ENCODE measurements at places on chromosomes 7 and 10.

DNA sequence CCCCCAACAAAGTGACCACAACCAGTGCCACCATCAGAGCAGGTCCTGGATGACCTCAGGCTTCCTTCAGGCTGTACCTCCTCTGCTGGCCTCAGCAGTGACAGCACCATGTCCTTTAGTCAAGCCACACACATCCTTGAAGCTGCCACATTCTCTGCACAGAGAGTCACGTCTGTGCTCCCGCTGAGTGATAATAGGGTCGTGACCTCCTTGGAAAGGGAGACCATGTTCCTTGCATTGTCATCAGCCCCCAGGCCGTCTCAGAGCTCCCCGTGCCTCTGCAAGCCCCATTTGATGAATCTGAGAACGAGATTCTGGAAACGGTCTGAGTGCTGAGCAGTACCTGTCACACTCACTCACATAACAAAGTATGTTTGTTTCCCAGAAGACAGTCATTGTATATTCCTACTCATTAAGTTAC lies 106.5 kb upstream of the PRR15 start:
- DNase-seq = no peak

- no peak for DNase-seq
Observed at GRCh38 chr10:91096274-91096673, 124.2 kb upstream of the PCGF5 start.

- no peak for DNase-seq
Observed at GRCh38 chr10:74913377-74913979, 87.1 kb downstream of the KAT6B start.

GRCh38 chr10:97542169-97543024 lies 30.2 kb upstream of the ANKRD2 start:
- peak; percentile 17 for DNase-seq

DNA sequence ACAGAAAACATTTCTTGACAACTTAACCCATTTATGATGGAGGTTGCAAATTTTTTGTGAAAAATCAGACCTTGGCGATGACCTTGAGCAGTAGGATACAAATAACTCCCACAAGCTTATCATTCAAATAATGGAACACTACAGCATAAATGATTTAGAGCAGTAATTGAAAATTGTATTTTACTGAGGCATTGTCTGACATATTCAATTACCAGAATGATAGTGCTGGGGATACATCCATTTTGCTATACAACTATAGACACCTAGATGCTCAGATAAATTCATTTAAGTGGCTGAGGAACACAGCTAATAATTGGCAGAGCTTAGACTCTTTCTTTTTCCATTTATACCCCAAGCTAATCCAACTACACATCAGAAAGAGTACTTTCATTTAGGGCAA lies 18.9 kb downstream of the TWIST1 start:
- DNase-seq = no peak

DNA sequence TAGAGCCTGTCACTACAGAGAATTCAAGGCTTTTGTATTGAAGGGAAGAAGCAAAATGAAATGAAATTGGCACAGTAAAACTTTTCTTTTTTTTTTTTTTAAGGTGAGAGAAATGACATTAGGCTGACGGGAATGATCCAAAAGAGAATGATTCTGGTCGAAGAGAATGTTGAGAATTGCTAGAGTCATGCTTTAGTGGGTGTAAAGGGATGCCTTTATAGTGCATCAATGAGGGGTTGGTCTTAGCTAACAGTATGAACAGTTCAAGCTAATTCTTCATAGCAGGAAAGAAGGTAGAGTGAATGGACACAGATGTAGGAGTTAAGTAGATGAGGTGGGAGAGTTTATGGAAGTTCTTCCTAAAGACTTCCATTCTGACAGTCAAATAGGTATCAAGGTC lies 32.3 kb upstream of the LSM8 start:
- no peak for DNase-seq

DNA sequence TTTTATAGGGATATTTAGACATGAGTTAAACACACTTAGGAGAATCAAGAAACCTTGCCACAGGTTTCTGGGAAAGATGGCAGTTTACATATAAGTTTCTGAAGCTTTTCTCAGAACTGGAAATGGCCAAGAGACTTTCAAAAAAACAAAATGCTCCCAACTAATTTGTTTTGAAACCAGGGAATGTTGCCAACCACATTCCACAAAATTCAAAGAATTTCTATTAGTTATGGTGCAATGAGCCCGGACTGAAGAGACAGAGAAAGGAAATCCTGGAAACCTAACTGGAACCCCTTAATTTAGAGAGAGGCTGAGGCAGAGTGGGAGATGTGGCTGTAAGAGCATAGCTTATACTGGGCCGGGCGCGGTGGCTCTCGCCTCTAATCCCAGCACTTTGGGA lies 128.5 kb downstream of the PTEN start:
- DNase-seq = no peak

GRCh38 chr7:114155116-114156110 lies 236.6 kb upstream of the PPP1R3A start:
- DNase-seq = no peak

DNA sequence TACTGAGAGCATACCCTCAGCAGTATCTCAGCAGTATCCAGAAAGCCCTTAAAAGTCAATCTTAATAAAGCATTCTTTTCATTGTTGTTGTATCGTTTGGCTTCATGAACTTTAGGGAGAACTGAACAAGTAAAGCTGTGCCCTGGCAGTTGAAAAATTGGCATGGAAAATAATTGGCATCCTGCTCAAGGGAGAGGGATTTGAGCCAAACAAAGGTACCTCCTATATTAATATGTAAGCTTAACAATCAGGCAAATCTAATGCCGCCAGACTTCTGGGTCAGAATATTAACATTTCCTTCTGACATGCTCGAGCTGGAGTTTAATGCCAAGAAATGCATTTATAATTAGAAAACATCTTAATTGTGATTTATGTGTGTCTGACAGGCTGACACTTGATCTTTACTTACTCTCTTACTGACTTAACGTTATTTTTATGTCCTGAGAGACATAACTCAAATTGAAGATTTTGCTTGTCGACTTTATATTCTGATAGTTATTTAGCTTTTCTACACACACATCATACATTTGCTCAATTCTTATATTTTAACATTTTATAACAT lies 42.1 kb upstream of the PCDH15 start:
- no peak for DNase-seq

GRCh38 chr10:124025660-124026588 lies 67.5 kb downstream of the CHST15 start:
- no peak for DNase-seq

DNA sequence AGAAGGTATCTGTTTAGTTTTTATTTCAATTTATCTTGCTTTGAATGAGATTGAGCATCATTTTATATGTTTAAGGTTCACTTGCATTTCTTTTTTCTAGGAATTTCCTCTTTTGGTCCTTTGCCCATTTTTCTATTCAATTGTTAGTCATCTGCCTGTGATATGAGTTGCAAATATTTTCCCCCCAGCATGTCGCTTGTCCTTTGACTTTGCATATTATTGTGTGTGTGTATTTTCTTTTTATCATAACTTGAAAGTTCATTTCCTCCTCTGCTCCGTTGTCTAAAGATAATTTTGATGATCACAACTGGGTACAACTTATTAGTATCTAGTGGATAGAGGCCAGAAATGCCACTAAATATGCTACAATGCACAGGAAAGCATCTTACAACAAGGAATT lies 132.7 kb upstream of the MDFIC start:
- no peak for DNase-seq

DNA sequence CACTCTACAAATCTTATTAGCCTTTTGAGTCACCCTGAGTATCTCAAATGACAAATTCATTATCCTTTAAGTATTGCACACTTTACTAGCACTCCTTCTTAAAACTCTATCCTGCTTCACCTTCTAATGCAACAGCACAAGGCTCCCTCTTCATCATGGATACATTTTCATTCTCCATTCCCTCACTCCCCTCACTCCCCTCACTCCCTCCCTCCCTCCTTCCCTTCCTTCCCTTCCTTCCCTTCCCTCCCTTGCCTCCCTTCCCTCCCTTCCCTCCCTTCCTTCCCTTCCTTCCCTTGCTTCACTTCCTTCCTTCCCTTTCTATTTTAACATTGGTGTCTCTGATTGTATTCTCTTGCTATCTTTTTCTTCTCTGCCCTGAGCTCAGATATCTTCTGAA lies 130.5 kb downstream of the PCLO start:
- no peak for DNase-seq

DNA sequence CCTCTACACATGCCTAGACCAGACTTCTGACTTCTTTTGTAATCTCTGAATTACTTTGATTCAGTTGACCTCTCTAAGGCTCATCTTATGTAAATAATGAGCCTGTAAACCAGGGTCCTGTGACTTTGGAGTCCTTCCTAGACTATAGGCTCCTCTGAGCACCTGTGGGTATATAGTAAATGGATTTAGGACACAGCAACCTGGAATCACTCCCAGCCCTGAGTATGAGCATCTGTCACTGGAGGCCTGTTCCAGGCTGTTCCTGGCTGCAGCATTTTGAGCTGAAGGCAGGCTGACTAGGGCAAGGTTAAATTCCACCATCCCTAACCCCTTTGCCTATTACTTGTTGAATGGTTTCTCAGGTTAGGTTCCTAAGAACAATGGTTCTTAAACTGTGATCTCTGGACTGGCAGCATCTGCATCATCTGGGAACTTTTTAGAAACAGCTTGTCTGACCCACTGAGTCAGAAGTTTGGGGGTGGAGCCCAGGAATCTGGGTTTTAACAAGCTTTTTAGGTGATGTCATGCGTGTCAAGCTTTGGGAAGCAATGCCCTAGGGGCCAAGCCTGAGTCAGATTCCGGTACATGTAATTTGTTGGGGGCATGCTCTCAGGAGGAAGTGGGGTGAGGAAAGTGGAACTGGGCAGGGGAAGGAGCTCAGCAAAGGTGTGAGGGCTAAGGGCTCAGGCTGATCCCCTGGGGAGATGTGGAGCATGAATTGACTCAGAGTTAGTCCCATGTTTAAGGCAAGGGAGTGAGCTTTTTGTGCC lies 28.2 kb downstream of the MINDY4 start:
- DNase-seq = no peak

GRCh38 chr10:35600193-35600592 lies 4.9 kb upstream of the GJD4 start:
- no peak for DNase-seq

DNA sequence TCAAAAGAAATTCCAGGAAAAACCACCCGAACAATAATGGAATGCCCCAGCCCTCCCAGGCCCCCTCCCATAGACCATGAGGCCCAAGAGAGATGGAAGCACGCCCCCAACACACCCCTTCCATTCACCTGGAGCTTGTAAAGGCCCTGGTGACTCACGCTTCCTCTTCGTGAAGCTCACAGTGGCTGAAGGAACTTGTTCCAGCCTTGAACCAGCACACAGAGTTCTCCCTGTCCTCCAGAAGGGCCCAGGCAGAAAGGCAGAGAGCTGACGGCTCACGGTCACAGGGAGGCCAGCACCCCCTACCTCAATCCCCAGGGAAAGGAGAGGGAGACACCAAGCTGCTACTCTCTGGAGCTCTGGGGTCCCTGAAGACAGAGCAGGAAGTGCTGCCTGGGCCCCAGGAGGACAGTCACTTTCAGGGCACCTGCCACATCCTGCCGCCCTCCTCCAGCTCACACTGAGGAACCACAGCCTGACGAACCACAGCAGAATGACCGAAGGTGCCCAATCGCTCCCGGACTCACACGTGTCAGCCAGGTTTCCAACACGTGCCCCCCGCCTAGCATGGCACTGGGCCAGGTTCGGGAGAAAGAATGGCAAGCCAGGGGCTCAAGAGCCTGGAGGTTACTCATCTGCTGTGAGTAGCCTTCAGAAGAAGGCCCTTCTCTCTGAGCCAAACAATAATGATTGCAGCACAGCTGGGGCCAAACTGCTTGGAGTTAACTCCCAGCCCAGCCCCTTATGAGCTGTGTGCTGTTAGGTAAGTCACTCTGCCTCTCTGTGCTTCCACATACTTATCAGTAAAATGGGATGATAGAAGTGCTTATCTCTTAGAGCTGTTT lies 52.8 kb downstream of the DLG5 start:
- DNase-seq = no peak
